ENCODE measurements at places on chromosomes 7 and 10. TPM values are rescaled to one million over a fixed set of nuclear protein-coding genes. Genes with fewer than 3 reads are reported as not detected.

- no peaks in the 10 kb centered on the region for H3K27me3 ChIP-seq
- H3K36me3 ChIP-seq: no peaks in the 10 kb centered on the region
- DNase-seq: no peak
- no peak overlapping the region for H3K27ac ChIP-seq
- H3K4me3 ChIP-seq: no peak overlapping the region
- H3K4me1 ChIP-seq: no peaks in the 10 kb centered on the region
Measured at GRCh38 chr7:121623130-121623872, 227.2 kb upstream of the FAM3C start.

- H3K4me1 ChIP-seq: no peaks in the 10 kb centered on the region
- no peak overlapping the region for H3K4me3 ChIP-seq
- no peak for DNase-seq
Measured at GRCh38 chr7:126436213-126436868, 816.4 kb downstream of the GRM8 start.

- H3K27ac ChIP-seq: no peak overlapping the region
- no peak overlapping the region for H3K4me3 ChIP-seq
- H3K4me1 ChIP-seq: peaks cover 47% of the 10 kb centered on the region
- H3K27me3 ChIP-seq: peaks cover 4% of the 10 kb centered on the region
- no peaks in the 10 kb centered on the region for H3K36me3 ChIP-seq
Measured at GRCh38 chr10:101221549-101221948, 7.7 kb downstream of the LBX1 start.

DNA sequence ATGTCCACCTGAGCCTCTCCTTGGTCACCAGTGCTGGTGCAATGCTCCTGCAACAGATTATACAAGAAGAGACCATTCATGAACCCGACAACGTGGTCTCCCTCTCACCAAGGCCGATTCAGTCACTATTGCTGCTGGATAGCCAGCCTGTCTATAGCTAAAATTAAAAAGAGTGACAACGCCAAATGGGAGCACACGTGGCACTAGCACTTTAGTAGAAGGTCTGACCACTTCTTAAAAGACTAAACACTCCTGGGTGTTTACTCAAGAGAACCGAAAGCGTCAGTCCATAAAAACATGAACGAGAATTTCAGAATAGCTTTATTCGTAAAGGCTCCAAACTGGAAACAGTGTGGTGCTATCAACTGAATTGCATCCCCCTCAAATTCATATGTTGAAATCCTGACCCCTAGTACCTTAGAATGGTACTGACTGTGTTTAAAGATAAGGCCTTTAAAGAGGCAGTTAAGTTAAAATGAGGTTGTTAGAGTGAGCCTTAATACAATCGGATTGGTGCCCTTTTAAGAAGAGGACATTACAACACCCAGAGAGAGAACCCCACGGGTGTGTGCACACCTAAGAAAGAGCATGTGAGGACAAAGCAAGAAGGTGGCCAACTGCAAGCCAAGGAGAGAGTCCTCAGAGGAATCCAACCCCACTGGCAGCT is 4.4 kb upstream of the GALNTL5 start:
- H3K27ac ChIP-seq: no peak overlapping the region
- H3K36me3 ChIP-seq: no peaks in the 10 kb centered on the region
- H3K4me3 ChIP-seq: no peak overlapping the region
- H3K4me1 ChIP-seq: no peaks in the 10 kb centered on the region
- peak; percentile 43 for DNase-seq

GRCh38 chr7:105126436-105126975 is 112.5 kb downstream of the KMT2E start:
- no peaks in the 10 kb centered on the region for H3K27me3 ChIP-seq
- H3K4me1 ChIP-seq: no peaks in the 10 kb centered on the region
- H3K36me3 ChIP-seq: peaks cover 21% of the 10 kb centered on the region
- no peak overlapping the region for H3K27ac ChIP-seq
- H3K4me3 ChIP-seq: no peak overlapping the region

DNA sequence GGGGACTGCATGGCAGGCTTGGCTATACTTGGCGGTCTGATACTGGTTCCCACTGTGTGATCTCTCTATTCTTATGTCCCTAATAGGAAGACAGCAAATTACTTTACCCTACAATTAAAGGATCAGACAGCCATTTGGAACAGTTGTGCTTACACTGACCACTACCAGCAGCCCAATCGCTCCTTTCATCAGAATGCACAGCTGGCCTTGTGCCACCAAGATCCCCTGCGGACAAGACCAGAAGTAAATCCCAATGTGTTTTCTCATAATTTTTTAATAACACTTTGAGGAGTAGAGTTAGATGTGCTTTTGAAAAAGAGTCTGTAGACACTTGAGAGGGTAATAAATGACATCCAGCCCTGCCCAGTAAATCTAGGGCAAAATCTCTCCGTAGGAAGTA is 297.2 kb upstream of the ZNF32 start:
- H3K27me3 ChIP-seq: no peaks in the 10 kb centered on the region
- H3K4me3 ChIP-seq: no peak overlapping the region
- no peak for DNase-seq
- no peaks in the 10 kb centered on the region for H3K4me1 ChIP-seq
- no peak overlapping the region for H3K27ac ChIP-seq
- no peaks in the 10 kb centered on the region for H3K36me3 ChIP-seq

The NUTM2E gene
- total RNA-seq: not detected

Measured in upper lobe of left lung (tissue), 6 donors.